Activated naive CD8-positive, alpha-beta T cell treated with anti-CD3 and anti-CD28 coated beads, Interleukin-2, amount 50 U/mL, for 24 hours (primary cell): ENCODE measurements at places on chromosomes 1 and 21.

DNA sequence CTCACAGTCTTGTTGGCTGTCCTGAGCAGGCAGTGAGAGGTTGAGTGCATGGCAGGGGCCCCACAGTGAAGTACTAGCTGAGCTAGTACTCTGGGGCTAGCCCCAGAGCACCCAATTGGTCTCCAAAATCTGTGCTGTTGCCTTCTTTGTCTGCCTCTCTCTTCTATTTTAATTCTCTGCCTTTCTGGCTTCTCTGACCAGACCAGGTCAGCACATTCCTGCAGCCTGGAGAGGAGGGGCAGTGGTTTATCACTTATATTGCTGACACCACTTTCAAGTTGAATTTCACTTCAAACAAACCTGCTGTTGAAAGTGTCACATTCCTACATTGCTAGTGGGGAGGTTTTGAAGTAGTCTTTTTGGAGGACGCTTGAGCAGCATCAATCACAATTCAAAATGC, 628.7 kb downstream of the PTPRU start:
- DNase-seq: no peak

- DNase-seq: peak; percentile 72
These were observed 197.9 kb upstream of the SGIP1 start for GRCh38 chr1:66335859-66336640.

DNA sequence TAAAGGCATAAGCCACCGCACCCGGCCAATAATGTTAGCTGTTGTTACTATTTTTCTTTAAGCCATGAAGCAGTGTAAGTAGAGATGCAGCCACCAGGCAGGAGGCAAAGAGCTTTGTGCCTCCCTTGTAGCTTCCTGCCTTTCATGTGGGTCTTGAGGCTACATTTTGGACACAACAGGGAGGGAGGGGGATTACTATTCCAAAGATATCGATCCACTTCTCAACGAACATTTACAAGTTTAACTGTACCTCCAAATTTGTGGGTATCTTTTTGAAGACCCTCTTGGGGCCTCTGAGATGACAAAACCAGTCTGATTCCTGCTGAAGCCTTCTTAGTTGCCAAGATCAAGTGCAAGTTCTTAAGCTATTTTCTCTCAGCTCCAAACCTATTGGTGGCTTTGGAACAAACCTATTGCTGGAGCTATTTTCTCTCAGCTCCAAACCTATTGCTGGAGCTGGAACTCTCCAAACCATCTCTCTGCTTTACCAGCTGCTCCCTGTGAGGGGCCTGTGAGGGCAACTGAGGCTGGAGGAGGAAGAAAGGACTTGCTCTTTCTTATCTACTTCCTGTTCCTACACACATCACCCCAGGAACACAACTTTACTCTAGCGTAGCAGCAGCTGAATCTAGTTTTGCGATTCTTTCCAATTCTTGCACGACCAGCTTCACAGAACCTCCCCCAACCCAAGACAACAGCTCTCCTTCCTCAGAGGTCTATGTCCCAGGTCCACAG, 16.1 kb upstream of the RCAN3 start:
- peak; percentile 27 for DNase-seq

- no peak for DNase-seq
These were observed 162.5 kb upstream of the SGIP1 start for GRCh38 chr1:66371233-66372005.

DNA sequence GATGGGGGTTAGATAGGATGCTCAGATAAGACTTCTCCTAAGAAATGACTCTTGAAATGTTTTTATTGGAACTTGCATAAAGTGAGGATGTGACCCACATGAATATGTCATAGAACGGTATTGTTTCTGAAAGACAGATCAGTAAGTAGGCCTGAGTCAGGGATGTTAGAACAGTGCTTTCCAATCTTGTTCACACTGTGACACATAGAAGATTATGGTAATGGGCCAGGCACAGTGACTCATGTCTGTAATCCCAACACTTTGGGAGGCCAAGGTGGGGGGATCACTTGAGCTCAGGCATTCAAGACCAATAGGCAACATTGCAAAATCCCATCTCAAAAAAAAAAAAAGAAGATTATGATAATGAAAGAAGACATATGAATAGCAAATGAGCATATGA, 32.9 kb downstream of the FMO4 start:
- no peak for DNase-seq

- DNase-seq: no peak
These were observed 42.0 kb downstream of the PROX1 start for GRCh38 chr1:214029796-214030195.

DNA sequence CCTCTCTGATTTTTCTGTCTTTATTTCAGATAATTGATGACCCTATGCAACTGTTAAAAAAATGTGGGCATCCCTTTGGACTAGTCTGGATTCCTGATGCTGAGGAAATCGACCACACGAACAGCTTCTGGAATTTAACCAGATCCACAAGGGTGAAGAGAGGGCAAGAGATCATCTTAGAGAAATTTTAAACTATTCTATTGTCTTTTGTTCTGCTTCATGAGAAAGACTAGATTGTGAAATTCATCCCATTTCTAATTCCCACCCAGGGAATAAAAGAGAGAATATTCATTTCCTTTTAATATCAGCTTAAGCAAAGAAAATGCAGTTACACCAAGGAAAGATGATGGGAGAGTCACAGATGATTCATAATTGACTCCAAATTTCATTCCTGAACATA, 71.8 kb downstream of the DUSP10 start:
- DNase-seq: no peak

GRCh38 chr1:215056584-215056983, 26.0 kb upstream of the KCNK2 start:
- DNase-seq: no peak

DNA sequence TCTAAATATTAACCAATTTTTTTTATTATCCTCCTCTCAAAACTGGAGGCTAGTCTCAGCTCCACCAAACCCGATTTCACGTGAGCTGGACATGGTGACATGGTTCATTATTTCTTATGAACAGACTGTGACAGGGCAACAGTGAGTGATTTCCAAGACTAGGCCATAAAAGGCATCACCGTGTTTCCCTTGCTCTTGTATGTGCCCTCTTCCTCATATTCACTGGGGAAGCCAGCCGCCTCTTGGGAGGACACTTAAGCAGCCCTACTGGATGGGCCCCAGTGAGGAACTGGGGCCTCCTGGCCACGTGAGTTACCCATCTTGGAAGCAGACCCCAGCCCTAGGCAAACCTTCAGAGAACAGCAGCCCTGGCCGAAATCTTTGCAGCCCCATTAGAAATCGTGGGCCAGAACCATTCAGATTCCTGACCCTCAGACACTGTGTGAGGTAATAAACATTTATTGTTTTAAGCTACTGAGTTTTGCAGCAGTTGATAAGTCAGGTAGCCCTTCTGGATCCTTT, 105.0 kb downstream of the GALNT2 start:
- no peak for DNase-seq

DNA sequence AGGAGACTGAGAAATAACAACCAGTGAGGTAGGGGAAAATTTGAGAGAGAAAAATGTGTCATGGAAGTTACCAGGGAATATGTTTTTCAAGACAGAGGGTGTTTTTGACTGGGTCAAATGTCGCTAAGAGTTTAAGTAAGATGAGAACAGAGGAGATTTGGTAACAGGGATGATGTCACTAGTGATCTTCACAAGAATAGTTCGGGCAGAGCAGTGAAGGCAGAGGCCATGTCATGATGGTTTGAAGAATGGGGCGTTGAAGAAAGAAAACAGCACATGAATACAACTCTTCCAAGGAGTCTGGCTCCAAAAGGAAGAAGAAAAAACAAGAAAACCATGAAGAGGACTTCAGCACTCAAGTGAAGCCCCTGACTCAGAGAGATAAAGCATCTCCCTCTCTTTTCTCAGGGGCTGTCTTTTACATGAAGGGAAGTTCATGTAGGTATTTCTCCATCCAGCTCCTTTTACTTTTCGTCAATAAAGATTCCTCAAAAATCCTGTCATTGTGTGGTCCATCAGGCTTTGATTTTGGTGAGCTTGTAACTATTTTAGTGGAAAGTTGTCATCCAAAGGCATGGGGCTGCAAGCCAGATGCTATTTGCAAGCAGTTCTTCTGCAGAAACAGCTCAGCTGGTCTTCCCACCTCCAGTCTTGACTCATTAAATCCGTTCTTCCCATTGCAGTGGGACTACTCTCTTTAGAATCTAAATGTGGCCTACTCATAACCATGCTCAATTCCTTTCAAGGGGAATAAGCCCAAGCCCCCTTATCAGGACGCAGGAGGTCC, 397.3 kb downstream of the LMX1A start:
- no peak for DNase-seq

DNA sequence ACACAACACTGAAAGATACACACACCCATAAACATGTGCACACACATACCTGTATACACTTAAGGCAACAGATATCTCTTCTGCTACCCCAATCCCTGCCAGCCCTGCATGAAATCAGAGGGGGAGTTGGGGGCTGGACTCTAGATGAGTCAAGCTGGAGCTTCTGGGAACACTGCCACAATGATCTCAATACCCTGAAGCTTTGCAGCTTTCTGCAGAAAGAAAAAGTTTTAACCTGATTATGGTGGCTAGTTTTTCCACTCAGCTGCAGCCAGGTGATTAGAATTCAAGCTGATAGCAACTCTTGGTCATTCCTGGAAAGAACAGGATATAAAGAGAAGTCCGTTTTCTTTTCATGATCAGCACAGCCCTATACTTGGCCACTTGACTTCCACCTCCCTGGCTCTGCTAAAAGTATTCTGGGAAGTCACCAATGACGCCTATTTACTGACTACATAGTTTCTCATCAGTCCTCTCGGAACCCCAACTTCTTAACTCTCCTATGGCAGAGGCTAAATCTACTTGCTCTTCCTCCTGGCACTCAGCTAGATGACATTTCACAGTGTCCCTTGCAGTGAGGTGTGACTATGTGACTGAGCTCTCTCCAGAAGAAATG, 20.7 kb upstream of the DNASE2B start:
- no peak for DNase-seq

DNA sequence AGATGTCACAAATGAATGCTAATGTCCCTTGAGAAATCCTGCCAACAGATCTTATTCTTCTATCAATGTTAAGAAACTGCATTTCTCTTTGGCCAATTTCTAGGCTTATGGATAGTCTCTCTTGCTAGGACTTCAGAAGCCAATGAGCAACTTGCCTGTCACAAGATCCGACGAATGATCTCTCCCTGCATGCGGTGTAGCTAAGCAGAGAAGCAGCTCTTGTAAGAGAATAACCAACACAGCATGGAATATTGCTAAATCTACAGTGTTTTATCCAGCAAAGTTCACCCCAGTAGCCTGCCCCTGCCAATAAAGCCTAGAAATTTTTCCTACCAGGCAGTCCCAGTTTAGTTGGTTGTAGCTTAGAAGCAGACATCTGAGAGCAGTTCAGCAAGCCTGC, 2.1 kb upstream of the SLC44A5 start:
- DNase-seq: no peak

GRCh38 chr1:246012341-246012740, 494.7 kb downstream of the SMYD3 start:
- DNase-seq: no peak

GRCh38 chr1:69567652-69568420, at the start of gene LRRC7:
LRRC7 (plus strand) TSS chr1:69567922; CDS start chr1:69568640, 718 bp downstream.
- peak; percentile 19 for DNase-seq

DNA sequence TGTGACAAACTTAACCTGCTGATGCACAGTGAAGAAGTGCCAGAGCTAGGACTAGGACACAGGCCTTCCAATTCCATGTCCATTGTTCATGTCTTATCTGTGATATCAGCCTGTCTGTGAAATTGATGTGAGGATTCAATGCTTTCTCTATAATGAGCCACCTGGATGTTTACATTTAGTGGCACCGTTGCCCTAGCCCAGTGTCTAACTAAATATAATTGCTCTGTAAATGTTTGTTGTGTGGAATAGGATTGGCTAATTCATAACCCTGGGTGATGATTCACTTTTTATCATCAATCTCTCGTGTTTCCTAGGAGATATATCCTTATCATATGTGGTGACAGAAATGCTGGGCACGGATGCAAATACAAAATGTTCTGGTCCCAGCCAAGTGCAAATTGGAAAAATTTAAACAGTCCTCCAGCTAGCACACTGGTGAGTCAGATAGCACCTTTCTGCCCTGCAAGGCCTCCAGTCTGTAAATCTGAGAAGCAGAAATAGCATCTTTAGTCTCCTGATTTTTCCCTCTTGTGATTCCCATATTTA, 46.9 kb upstream of the GNG12 start:
- no peak for DNase-seq

- peak; percentile 46 for DNase-seq
These were observed 14.8 kb upstream of the PIGM start for GRCh38 chr1:160046494-160047110.

- DNase-seq: no peak
These were observed 58.4 kb downstream of the PLXNA2 start for GRCh38 chr1:208185801-208186231.

DNA sequence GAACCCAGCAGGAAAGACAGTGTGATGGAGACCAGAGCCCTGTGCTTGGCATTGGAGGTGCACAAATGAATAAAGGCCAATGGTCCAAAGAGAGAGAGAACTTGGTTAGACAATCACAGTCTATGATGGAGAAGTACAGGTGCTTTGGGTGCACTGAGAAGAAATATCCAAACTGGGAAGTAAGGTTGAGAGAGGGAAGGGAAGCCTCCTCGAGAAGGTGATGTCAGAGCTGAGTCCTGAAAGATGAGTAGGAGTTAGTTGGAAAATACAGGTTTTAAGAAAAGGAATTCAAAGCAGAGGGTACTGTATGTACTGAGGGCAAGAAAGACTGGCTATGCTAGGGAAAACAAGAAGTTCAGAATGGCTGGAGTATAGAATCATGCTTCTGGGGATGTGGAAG, 94.1 kb upstream of the CD53 start:
- DNase-seq: no peak
